ENCODE measurements at places on chromosomes 4 and X. TPM values are rescaled to one million over a fixed set of nuclear protein-coding genes. Genes with fewer than 3 reads are reported as not detected.

DNA sequence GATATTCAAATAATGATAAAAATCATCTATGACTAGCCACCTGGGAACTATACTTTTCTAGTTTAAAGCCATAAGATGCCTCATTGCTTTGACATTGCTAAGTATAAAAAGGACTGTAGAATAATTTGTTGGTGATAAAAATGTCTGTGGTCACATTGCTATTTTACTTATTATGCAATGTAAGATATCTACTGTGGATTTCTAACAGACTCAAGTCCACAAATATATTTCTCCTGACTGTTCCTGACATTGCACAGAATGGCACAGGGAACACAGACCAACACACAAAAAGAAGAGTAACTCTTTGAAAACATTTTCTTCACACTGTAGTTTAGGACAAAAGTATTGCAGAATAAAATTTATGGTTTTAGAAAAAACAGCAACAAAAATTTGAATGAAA lies 2.2 kb upstream of the TMPRSS11E start:
- no peak for DNase-seq

GRCh38 chrX:54807524-54808108 lies at the start of gene MAGED2:
Gene MAGED2, plus strand, starts transcription at chrX:54807745. Its CDS starts 1,587 bp downstream, at chrX:54809332.
- DNase-seq: peak; percentile 51

DNA sequence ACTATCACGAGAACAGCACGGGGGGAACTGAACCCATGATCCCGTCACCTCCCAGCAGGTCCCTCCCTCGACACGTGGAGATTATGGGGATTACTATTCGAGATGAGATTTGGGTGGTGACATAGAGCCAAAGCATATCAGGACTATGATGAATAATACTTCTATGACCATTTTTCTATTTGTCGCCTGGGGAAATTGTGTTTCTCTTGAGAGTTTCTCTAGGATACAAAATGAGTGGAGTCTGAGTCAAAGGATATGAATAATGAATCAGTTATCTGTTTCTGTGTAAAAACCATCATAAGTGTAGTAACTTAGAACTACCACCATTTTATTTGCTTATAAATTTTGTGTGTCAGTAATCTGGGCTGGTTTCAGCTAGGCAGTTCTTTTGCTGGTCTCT lies 533.0 kb upstream of the ARX start:
- no peak for DNase-seq

DNA sequence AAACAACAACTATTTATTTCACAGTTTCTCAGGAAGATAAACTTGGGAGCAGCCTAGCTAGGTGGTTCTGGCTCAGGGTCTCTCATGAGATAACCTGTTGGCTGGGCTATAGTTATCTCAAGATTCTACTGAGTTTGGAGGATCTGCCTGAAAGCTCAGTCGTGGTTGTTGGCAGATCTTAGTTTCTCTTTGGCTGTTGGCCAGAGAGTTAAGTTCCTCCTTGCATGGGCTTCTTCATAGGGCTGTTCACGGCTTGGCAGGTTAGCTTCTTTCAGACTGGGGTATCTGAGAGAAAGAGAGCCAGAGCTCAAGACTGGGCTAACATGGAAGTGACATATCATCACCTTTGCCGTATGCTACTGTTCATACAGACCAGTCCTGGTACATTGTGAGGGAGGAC lies 28.7 kb downstream of the SEC24B start:
- no peak for DNase-seq

- DNase-seq: no peak
Observed at GRCh38 chr4:40669504-40669903, 39.8 kb upstream of the RBM47 start.

- DNase-seq: peak; percentile 77
Observed at GRCh38 chr4:72418458-72418857, 150.6 kb downstream of the ADAMTS3 start.

DNA sequence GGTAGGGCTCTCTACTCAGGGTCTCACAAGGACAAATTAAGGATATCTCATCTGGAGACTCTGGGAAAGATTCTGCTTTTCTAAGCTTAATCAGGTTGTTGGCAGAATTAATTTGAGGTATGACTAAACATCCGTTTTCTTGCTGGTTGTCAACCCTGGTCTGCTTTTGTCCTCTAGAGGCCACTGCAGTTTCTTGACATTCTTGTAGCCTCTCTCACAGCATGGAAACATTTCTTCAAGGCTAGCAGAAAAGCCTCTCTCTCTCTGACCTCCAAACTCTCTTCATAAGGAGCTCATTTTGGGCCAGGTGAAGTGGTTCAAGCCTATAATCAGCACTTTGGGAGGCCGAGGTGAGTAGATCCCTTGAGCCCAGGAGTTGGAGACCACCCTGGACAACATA lies 749.5 kb upstream of the PCDH7 start:
- no peak for DNase-seq

DNA sequence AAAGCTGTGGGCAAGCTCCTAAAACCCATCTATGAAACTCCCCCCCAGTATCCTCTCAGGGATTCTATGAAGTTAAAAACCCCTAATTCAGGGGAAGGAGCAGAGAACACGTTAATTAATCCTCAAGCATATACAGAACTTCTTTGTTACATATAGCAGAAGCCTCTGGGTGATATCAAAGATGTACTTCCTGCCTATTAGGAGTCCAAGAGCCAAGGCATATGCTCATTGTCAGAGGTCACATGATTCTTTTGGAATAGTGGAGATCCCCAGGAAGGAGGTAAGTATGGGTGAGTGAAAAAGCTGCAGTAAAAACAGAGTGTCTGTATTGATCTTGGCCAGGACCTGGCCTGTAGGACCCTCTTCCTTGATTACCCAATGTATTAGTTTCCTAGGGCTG lies 2.9 kb upstream of the SPARCL1 start:
- DNase-seq: no peak

GRCh38 chrX:40720792-40721191 lies 14.6 kb downstream of the MED14 start:
- no peak for DNase-seq

DNA sequence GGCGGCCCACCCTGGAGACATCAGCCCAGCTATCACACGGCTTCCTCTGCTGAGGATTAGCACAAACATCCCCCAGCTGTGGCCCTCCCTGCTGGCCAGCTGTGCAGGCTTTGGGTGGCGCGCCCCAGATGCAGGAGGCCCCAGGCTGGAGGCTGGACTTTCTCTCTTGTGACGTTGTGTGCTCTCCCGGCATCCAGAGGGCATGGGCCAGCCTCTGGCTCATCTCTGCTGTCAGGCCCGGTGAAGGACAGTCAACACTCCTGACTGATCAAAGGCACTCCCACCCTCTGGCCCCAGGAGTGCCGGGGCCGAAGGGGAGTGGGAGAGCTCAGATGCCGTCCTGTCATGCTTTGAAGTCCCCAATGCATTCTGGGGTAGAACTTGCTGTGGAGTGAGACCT lies 29.9 kb upstream of the PJA1 start:
- DNase-seq: no peak

- no peak for DNase-seq
Observed at GRCh38 chr4:75858721-75859120, 43.5 kb downstream of the PPEF2 start.

GRCh38 chr4:48755281-48755680 lies 24.8 kb downstream of the FRYL start:
- DNase-seq: no peak

GRCh38 chr4:153488006-153488891 lies 22.1 kb downstream of the TMEM131L start:
- no peak for DNase-seq

DNA sequence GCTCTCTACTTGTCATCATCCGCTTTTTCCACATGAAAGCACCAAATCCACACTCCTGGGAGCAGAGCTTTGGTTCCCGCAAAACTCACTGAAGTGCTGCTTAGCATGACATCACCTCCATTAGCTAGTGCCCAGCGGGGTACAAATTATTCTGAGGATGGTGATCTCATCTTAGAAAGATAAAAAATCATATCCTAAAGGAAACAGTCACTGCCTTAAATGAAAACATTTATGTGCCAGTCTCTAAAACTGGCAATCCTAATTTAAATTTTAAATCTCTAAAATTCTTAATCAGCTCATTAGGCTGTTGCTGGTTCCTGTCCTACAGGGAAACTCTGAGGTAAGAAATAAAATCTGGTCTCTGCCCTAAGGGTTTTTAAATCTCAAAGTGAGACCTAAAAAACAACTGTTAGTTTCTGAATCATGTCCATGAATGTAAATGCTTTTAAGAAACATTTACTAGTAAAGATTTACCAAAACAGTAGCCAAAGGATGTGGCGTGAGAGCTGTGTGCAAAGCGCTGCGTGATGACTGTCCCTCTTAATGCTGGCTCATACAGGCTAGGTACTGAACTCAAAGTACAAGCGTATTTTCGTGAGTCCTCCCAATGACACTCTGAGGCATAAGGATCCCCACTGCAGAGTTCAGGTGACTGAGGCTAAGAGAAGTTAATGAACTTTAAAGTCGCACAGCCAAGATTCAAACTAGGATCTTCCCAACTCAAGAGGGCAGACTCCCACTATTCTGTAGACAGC lies 4.5 kb downstream of the CASP3 start:
- peak; percentile 33 for DNase-seq

DNA sequence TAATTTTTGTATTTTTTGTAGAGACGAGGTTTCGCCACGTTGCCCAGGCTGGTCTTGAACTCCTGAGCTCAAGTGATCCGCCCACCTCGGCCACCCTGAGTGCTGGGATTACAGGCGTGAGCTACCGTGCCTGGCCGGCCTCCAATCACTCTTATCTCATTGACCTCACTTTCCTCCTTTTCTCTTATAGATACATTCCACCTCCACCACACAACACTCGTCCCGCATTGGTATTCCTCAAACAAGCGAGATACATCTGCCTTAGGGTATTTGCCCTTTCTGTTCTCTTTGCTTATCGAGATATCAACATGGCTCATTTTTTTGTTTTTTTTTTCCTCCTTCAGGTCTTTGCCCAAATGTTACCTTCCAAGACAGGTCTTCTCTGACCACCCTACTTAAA lies 1.8 kb upstream of the PRPS1 start:
- DNase-seq: no peak

- DNase-seq: no peak
Observed at GRCh38 chr4:156243015-156243414, 289.3 kb upstream of the CTSO start.

DNA sequence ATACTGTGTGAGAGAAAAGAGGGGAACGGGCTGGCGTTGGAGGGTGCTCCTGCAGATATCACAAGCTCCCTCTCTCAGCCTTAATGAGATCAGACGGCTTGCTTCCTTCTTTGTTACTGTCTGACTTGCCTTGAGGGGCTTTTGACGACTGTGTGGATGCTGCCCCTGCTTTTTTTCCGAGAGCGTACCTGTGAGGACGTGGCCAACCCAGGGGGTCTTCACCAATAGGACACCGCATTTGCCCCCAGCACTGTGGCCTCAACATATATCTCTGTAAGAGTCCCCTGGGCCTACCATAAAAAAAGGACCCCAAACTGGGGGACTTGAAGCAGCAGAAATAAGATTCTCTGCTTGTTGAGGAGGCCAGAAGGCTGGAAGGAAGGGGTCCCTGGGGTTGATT lies 143.9 kb downstream of the SHOX start:
- no peak for DNase-seq

- peak; percentile 42 for DNase-seq
Observed at GRCh38 chr4:69823481-69824186, 36.3 kb downstream of the SULT1E1 start.

DNA sequence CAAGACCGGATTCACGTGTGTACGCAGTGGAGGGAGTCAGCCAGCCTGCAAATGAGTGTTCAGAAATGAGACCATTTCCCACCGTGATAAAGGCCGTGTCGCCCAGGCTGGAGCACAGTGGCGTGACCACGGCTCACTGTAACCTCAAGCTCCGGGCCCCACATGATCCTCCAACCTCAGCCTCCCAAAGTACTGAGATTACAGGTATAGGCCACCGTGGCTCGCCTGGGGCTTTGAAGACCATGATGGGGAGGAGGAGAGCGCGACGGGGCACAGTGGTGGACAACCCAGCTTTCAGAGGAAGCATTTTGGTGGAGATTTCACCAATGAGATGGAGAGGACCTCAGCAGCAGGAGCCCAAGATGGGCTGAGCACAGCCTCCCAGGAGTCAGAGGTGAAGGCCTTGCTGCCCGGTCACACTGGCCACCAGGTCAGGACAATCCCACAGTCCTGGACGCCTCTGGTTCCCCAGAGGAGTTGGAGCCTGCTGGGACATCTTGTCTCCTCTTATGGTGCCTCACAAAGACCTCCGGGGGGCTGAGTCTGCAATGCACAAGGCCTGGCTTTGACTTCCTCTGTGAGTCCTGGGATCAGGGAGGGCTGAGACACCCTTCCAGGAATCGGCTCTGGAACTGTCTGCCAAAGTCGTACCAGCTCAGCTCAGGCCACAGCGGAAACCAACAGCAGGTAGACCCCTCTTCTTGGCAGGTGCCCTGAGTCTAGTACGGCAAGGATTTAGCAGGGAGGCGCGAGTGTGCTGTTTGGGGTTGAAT lies 22.4 kb upstream of the MXD4 start:
- DNase-seq: no peak

DNA sequence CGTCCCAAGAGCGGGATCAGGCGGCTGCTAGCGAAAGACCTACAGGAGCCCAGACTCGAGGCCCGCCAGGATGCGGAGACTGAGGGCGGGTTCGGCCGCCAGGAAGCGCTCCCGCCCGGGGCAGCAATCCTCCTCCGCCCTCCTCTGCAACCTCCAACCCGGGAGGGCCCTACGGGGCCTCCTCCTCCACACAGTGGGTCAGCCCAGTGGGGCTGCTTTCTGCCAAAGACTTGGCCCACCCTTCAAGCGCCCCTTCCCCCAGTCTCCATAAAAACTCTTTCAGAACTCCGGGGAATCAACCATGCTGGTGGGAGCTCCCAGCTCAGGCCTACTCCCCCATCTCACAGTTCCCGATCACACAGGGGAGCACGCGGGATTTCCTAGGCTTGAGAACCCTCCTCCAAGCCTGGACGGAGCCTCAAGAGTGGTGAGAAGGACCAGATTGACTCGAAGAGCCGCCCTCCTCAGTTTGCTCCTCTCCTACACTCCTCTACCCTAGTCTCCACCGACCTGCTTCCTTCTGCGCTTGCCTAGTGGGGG lies 77.5 kb downstream of the RLIM start:
- no peak for DNase-seq

GRCh38 chr4:17265139-17265538 lies 246.8 kb downstream of the QDPR start:
- no peak for DNase-seq

DNA sequence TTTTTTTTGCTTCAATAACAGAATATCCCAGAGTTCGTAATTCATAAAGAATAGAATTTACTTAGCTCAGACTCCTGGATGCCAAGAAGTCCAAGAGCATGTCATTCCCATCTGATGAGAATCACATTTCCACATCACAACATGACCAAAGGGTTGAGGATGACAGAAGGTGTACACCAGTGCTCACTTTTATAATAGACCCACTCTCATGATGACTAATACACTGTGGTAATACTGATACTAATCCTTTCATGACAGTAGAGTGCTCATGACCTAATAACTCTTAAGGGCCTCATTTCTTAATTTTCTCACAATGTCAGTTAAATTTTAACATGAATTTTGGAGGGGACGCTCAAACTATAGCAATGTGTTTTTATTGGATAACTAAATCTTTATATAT lies 69.2 kb downstream of the ZNF732 start:
- no peak for DNase-seq

GRCh38 chr4:53640576-53641453 lies 49.5 kb upstream of the LNX1 start:
- DNase-seq: no peak

- DNase-seq: no peak
Observed at GRCh38 chr4:189530848-189531247, 409.8 kb upstream of the FRG1 start.

- DNase-seq: peak; percentile 78
Observed at GRCh38 chrX:110964786-110965185, 131.2 kb upstream of the PAK3 start.

The ANXA10 gene
- 0.16 TPM for total RNA-seq

The MSANTD1 gene
- 0.57 TPM for total RNA-seq

The CFP gene
- 0.08 TPM for total RNA-seq

The SULT1E1 gene
- total RNA-seq: not detected

The CSAG3 gene
- not detected for total RNA-seq

The TLR3 gene
- total RNA-seq: 2.8 TPM

The AFM gene
- total RNA-seq: not detected

The ZNF711 gene
- 2.1 TPM for total RNA-seq
